Fibroblast of skin of right quadriceps (primary cell): ENCODE measurements at places on chromosomes 7 and 10.

- DNase-seq, result peak; percentile 22
These were observed 592.9 kb upstream of the NRP1 start for GRCh38 chr10:33927347-33927746.

DNA sequence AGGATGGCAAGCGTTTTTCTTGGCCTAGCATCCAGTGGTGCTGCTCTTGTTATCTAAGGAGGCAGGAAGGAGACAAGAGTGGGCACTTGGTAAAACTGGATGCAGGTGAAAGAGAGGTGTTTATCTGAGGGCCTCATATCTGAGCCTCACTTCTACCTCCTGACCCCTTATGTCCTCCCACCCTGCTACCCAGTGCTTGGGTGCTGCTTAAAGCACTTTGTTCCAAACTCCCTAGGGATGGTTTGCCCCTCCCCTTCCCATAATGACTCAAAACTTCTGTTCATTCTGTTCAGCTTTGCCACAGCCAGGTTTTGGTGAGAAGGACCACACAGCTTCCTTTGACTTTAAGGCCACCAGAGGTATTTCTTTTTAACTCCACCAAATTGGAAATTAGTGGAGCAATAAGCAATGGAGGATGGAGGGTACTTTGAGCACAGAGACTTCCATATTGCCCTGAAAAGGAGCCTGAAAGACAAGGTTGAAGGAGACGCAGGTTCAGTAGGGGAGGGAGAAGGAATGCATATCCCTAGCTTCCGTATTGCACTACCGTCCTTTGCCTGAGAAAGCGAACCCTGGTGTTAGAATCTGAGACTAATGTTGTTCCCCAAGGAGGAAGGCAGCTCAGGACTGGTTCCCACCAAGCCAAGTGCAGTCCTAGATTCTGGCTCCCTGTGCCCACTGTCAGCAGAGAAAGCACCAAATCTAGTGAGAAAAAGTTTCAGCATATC, 30.1 kb downstream of the ENTPD1 start:
- DNase-seq, result no peak

- DNase-seq, result no peak
These were observed 204.3 kb downstream of the ARHGAP12 start for GRCh38 chr10:31724296-31724695.

DNA sequence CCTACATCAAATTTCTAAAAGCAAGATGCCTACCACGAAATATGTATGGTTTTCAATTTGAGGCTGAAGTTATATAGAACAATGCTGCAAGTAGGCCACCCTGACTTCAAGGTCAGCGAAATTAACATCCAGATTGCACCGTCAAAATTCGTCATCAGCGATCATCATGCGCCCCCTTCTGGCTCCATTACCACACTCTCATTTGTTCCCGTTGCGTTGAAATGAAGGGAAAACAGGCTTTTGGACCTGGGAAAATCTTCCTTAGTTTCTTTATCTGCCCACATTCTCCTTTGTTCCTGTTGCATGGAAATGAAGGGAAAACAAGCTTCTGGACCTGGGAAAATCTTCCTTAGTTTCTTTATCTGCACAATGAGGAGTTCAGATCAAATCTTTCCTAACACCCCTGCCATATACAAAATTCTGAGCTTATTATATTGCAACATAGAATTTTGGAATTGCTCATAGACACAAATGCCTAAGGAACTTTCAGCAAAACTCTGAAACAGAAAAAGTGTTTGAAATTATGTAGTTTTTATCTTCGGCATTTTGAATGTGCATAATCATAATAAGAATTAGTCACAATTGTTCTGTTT, 98.2 kb upstream of the PRKCQ start:
- DNase-seq, result peak; percentile 28

DNA sequence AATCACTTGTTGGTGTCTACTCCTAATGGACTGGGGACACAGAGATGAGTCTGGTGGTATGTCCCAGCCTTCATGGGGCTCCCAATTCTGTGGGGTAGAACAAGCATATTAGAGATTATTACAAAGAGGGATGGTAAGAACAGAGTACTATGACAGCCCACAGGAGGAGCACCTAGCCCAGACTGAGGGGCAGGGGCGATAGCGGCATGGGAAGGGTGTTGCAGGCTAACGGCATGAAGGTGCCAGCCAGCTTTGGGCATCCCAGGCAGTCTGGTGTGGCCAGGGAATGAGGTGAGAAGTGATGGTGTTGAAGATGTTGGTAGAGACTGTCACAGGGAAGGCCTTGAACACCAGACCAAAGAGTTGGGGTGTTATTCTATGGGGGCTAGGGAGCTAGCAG, 280.0 kb downstream of the RPS24 start:
- DNase-seq, result no peak

- no peak for DNase-seq
These were observed 55.1 kb upstream of the FAM20C start for GRCh38 chr7:137094-137891.

DNA sequence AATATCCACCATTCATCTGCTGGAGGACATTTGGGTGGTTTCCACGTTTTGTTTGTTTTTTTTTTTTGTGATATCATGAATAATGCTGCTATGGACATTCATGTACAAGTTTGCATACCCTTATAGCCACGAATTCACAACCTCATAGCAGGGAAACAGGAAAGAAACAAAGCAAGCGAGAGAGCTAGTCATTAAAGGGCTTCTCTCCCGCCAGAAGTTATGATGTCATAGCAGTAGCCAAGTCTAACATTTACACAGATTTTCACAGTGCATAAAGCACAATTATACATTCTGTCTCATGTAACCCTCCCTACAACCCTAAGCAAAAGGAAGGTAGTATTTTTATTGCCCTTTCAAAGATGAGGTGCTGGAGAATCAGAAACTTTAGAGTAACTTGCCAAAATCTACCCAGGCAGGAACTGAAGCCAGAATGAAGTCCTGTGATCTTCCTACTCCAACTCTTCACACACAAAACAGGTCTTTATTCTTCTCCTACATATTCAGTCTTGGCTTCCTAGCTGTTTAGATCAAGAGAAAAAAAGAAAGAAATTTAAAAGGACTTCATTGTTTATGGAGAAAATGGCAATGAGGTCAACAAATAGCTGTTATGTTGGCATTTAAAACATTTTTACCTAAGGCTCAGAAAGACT, 33.9 kb upstream of the GPAM start:
- DNase-seq, result no peak

- peak; percentile 96 for DNase-seq
These were observed 24.4 kb upstream of the PPIF start for GRCh38 chr10:79322616-79323543.

- DNase-seq, result no peak
These were observed 87.1 kb downstream of the HIBADH start for GRCh38 chr7:27575613-27576012.

- no peak for DNase-seq
These were observed 161.9 kb downstream of the RNF216 start for GRCh38 chr7:5619419-5620130.

- no peak for DNase-seq
These were observed 46.8 kb downstream of the FAM107B start for GRCh38 chr10:14727924-14728323.

GRCh38 chr10:87642988-87643387, 16.7 kb upstream of the PAPSS2 start:
- no peak for DNase-seq

- no peak for DNase-seq
These were observed 51.8 kb upstream of the PRR15 start for GRCh38 chr7:29511851-29512250.

DNA sequence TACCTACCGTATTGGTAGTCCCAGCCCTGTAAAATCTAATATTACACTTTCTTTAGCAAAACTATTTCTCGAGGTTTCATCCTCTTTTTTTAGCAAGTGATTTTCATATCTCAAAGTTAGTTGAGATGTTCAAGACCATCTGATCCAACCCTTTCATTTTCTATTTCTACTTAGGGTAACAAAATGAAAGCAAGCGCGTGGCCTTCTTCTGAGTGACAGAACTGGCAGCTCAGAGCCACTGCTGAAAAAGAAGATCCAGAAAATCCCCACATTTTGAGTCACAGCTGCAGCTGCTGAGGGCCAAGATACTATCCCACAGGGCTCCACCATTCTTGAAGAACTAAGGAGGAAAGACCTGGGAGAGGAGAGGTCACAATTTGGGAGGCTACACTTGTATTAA, 24.8 kb upstream of the ZNF800 start:
- no peak for DNase-seq

DNA sequence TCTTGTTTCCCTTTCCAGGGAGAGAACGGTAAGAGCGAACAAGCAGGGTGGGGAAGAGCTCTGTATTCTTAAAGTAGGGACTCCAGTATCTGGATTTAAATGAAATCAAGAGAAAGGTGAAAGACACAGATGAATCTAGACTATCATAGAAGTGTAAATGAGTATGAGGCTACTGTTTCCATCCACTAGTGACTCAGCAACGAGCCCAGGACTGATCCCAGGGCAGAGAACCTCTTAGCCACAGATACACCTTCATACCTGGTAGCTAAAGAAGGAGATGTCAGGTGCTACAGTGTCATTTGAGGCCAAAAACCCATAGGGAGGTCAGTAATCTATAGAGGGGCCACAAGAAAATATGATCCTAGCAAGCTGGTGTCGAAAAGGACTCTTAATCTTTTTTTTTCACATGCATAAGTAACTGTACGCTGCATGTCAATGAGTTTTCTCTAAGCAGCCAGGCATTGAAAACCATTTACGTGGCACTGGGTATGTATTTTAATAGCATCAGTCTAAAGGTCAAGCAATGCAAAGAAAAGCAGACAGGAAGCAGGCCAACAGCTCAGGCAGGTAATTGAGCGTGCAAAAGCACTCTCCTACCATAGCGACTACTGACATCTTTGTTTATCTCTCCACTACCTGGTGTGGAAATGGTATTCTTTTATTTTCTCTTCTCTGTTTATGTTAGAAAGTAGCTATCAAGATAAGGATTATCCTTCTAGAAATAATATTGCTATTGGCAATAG, 91.5 kb upstream of the EGR2 start:
- DNase-seq, result no peak

DNA sequence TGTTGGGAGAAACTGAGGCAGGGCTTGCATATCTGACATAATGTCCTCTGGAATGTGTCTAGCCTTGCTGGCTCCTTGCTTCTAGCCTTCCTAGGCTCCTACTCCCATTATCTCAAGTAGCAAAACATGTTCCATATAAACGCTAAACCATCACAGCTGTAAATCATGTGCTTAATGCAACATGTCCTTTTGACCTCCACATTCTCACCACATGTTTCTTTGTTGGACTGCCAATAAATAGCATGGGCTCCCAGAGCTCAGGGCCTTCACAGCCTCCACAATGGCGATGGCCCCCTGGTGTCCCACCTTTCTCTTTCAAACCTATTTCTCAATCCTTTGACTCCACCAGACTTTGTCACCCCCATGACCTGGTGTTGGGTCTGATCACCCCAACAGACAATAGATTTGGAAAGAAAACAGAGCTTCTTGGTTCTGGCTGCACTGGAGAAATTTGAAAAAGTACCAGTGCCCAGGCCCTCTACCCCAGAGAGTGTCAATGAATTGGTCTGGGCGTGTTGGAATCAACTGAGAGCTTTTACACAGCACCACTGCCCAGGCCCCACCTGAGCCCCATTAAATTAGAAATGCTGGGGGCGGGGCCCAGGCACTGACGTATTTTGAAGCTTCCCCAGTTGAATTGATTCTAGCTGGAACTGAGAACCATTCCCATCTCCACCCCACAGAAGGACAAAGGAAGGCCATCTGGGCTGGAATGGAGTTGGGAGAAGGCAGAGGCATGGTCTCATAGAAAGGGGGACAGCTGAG, 41.3 kb upstream of the GGCT start:
- peak; percentile 38 for DNase-seq

- DNase-seq, result no peak
These were observed 956.7 kb downstream of the CCSER2 start for GRCh38 chr10:85284778-85285770.

DNA sequence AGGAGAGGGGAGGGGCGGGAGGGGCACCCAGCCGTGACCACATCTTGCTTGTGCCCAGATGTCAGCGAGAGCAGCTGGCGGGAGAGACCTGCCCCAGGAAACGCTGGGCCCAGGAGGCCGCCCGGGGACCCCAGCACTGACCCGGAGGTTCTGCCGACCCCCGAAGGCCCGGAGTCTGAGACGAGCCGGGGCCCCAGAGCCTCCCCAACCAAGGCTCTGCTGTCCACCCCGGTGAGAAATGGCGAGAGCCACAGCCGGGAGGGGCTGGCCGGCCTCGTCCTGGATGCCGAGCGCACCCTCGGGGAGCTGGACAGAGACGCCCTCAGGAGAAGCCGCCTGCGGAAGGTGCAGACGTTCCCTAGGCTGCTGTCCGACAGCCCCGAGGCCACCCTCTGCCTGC, 25.9 kb downstream of the KNDC1 start:
- DNase-seq, result no peak

DNA sequence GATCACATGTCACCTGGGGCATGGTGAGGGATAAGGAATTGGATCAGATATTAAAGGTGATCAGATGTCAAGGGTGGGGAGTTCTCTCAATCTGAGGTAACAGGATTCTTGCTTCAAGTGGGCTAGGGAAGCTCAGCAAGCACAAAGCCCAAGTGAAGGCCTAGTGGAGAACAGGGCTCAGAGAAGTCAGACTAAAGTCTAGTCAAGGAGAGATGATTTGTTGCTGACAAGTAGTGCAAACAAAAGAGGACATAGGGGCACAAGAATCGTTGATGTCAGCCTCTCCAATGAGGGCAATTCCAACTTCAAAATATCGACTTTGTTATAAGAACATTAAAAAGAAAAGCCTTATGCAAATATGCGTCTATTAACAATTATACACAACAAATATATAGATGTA, 852.8 kb upstream of the CELF2 start:
- DNase-seq, result no peak
